Left lobe of liver (tissue), 2 donors: ENCODE measurements at places on chromosomes 1 and 21. TPM values are rescaled to one million over a fixed set of nuclear protein-coding genes. Genes with fewer than 3 reads are reported as not detected.

- DNase-seq = peak; percentile 75
Observed at GRCh38 chr1:168504064-168504837, 39.5 kb downstream of the XCL2 start.

GRCh38 chr1:75796376-75797272, at the start of gene MSH4:
MSH4 (plus strand) TSS chr1:75796882; CDS start chr1:75796986, 104 bp downstream.
- DNase-seq = no peak

DNA sequence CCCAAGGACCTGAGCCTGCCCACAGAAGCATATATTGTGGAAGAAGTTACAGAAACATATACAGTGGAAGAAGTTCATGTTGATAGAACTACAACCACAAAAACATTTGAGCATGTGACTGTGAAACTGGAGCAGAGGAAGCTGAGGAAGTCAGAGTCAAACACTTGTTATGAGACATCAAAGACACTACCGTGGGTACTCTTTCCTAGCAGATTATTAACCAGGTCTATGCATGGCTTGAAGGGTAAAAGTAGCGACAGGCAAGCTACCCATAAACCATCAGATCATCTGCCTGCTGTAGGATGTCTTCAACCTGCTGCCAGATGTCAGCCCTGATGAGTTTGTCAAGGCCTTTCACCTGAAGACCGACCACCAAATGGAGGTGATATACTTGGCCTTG, 35.8 kb downstream of the IVNS1ABP start:
- DNase-seq = no peak

GRCh38 chr1:178955391-178955954, 70.2 kb upstream of the FAM20B start:
- DNase-seq = no peak

DNA sequence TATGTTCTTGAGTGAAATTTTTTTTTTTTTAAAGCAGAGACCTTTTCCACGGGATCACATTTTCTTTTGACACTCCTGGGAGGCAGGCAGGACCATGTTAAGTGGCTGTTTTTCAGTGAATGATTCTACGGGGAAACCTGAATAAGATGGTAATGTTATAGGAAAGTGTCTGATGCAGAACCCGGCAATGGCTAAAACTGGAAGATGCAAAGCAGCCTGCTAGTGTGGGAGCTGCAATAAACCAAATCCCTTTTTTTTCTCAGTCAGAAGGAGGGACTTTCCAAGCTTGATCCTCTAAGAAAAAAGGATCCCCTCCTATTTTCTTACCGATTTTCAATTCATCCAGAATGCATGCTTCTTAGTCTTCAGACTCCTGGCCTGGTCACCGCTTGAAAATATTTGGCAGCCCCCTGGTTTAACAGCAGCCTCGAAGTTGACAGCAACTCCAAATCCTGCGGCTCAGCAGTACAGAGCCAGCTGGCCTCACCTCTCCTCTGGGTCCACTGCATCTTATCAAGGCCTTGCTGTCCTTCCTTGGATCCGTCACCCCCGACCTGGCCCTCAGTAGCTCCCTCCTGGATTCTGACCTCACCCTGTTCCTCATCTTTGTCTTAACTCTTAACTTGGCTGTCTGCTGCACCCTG, 5.6 kb downstream of the MX2 start:
- no peak for DNase-seq

DNA sequence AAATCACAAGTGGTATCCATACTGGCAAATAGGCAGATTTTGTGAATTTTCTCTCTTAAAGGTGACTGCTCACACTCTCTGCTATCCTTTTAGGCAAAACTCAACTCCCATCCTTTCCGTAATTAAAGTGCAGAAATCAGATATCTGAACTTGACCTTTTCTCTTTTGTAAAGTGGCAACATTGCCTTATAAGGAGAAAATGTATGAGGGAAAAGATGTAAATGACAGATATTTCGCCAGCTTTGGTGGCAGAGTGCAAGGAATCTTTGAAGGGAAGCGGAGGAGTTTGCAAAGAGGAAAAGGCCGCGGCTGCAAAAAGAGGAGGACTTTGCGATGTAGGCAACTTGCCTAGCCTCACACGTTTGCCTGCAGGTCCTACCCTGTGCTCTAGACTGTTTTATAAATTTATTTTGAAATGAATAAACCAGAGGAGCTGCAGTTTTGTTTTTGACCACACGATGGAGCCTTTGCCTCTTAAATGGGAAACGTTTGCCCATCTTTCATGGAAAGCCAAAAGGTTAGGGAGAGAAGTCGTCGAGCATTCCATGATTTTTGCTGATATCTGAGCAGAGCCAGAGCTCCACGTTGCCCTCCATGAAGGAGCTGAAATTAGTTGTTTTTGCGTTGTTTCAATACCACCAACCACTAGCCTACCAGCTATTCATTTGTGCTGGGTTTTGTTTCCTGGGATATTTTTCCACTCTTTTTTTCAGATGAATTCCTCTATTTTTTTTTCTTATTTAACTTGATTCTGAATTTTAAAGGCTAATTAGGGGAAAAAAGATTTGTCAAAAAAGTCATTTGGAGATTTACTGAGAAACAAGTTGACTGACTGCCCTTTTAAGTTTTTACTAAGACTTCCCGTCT, 242.3 kb downstream of the LMX1A start:
- DNase-seq = no peak

ZNF683 gene
- not detected for total RNA-seq
